Tongue (tissue), 3 donors: ENCODE measurements at places on chromosomes 1 and 21. TPM values are rescaled to one million over a fixed set of nuclear protein-coding genes. Genes with fewer than 3 reads are reported as not detected.

The TRNP1 gene
- 4.5 TPM for total RNA-seq

The FNDC10 gene
- total RNA-seq, result 1.0 TPM

The APOBEC4 gene
- not detected for total RNA-seq

The NPL gene
- 3.4 TPM for total RNA-seq

The PRDM16 gene
- 1.6 TPM for total RNA-seq

The FAM167B gene
- 0.31 TPM for total RNA-seq

The TEDDM1 gene
- not detected for total RNA-seq

The RNF186 gene
- total RNA-seq, result not detected

The SPRR1B gene
- 1.3 TPM for total RNA-seq

The CDCA8 gene
- total RNA-seq, result 5.9 TPM

The SLC9C2 gene
- total RNA-seq, result not detected

The SLC35D1 gene
- 11.8 TPM for total RNA-seq

The CNR2 gene
- not detected for total RNA-seq

The ODF2L gene
- total RNA-seq, result 48.7 TPM

The OR10J1 gene
- total RNA-seq, result not detected

The S100A5 gene
- not detected for total RNA-seq

The URB1 gene
- total RNA-seq, result 25.0 TPM

The CRP gene
- not detected for total RNA-seq

The HEATR1 gene
- total RNA-seq, result 34.0 TPM

The LCE2C gene
- total RNA-seq, result not detected

The ITLN2 gene
- total RNA-seq, result not detected

The SH3D21 gene
- total RNA-seq, result 5.4 TPM

The RHEX gene
- 3.8 TPM for total RNA-seq

The YBX1 gene
- 557 TPM for total RNA-seq

The FCRL2 gene
- total RNA-seq, result 0.10 TPM

The WNT9A gene
- 14.6 TPM for total RNA-seq

The CLDN14 gene
- total RNA-seq, result 3.4 TPM

The CD53 gene
- 7.2 TPM for total RNA-seq

The OR10Z1 gene
- total RNA-seq, result not detected

The GIPC2 gene
- total RNA-seq, result 1.7 TPM

The TMEM81 gene
- total RNA-seq, result 0.72 TPM

The NT5C1A gene
- total RNA-seq, result 19.6 TPM

The OVAAL gene
- not detected for total RNA-seq

The CELA3B gene
- not detected for total RNA-seq

The THEMIS2 gene
- 8.0 TPM for total RNA-seq

The STPG1 gene
- 1.8 TPM for total RNA-seq

The RGS1 gene
- 31.6 TPM for total RNA-seq

The ADORA1 gene
- total RNA-seq, result 1.8 TPM

The KRTAP21-2 gene
- not detected for total RNA-seq

The SELP gene
- 7.2 TPM for total RNA-seq

The OR2L8 gene
- not detected for total RNA-seq

The PCP4L1 gene
- total RNA-seq, result 4.9 TPM

The LYPLA2 gene
- 17.1 TPM for total RNA-seq

The CLIC4 gene
- total RNA-seq, result 249 TPM

The LIX1L gene
- total RNA-seq, result 28.3 TPM

The ZP4 gene
- total RNA-seq, result not detected

The ILDR2 gene
- total RNA-seq, result 6.7 TPM

The TNNT2 gene
- total RNA-seq, result 98.3 TPM

The CD247 gene
- 0.41 TPM for total RNA-seq

The SLAMF7 gene
- total RNA-seq, result 0.41 TPM

The SLC35F3 gene
- total RNA-seq, result 0.72 TPM
